ENCODE measurements at places on chromosomes 11 and 22.

DNA sequence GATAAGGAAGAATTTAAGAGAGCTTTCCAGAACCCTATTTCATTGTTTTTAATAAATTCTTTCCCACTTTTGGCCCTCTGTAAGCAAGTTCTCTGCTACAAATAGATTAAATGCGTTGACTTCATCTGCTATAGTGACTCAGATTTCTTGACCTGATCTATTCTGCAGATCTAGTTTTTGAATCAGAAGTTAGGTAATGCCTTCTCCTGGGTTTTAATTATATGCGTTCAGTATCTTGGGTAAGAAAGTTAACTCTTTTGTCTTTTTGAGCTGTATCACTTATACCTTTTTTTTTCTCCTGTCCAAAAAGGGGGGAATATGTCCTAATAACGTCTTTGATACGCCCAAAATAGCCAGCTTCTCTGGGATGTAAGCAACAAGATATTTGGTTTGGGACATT, 2.4 kb upstream of the HEPHL1 start:
- H3K27me3 ChIP-seq, result no peaks in the 10 kb centered on the region
- no peak for DNase-seq
- no peak overlapping the region for H3K27ac ChIP-seq
- H3K4me1 ChIP-seq, result no peaks in the 10 kb centered on the region
- H3K4me3 ChIP-seq, result no peak overlapping the region

DNA sequence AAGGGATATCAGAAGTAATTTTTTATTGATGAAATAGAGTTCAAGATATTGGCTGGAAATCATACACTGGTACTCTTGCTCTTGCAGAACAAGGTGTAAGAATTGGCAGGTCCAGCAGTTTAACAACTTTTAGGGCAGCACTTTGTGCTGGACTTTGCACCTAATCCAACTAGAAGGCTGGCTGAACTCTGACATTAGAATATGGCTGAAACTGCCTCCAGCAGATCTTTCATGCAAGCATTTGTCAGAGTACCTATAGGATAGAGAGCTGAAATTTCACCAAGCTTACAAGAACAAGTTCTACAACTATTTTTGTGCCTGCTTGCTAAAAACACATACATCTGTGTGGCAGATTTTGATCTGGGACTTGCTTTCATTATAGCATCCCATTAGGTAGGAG, 17.2 kb downstream of the HPS5 start:
- H3K4me3 ChIP-seq, result no peak overlapping the region
- peaks cover 46% of the 10 kb centered on the region for H3K36me3 ChIP-seq
- no peak overlapping the region for H3K27ac ChIP-seq
- H3K27me3 ChIP-seq, result no peaks in the 10 kb centered on the region
- no peak for DNase-seq

- no peak overlapping the region for H3K27ac ChIP-seq
- DNase-seq, result no peak
- peaks cover 4% of the 10 kb centered on the region for H3K27me3 ChIP-seq
- no peak overlapping the region for H3K4me3 ChIP-seq
Measured at GRCh38 chr11:120708511-120709183, 197.1 kb downstream of the GRIK4 start.

- H3K4me3 ChIP-seq, result no peak overlapping the region
- no peak overlapping the region for H3K27ac ChIP-seq
- DNase-seq, result no peak
- H3K36me3 ChIP-seq, result no peaks in the 10 kb centered on the region
Measured at GRCh38 chr22:29720811-29721323, 1.1 kb downstream of the CABP7 start.

DNA sequence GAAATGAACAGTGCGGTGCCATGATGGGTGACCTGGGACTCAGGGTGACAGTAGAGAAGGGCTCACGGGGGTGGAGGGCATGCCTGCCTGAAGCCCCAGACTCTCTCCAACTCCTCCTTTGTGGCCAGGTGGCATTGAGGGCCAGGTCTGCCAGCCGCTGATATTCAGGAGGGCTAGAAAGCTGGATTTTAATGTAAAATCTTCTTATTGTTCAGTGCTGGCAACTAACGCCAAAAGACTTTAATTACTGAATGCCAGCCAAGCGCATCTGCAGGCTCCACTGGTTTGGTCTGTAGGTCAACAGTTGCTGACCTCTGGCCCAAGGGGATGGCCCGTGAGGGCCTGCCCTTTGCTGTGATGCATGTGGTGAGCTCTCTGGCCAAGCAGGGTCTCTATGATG, 10.3 kb downstream of the MRGPRG start:
- no peaks in the 10 kb centered on the region for H3K36me3 ChIP-seq
- no peak overlapping the region for H3K4me3 ChIP-seq
- peaks cover 32% of the 10 kb centered on the region for H3K27me3 ChIP-seq
- H3K27ac ChIP-seq, result no peak overlapping the region

- no peak overlapping the region for H3K4me3 ChIP-seq
- no peaks in the 10 kb centered on the region for H3K4me1 ChIP-seq
- no peak for DNase-seq
- H3K36me3 ChIP-seq, result no peaks in the 10 kb centered on the region
- H3K27ac ChIP-seq, result no peak overlapping the region
- H3K27me3 ChIP-seq, result no peaks in the 10 kb centered on the region
Measured at GRCh38 chr11:131895865-131896264, 525.5 kb downstream of the NTM start.

- no peak for DNase-seq
- peaks cover 6% of the 10 kb centered on the region for H3K36me3 ChIP-seq
- no peaks in the 10 kb centered on the region for H3K27me3 ChIP-seq
- H3K4me3 ChIP-seq, result no peak overlapping the region
- no peak overlapping the region for H3K27ac ChIP-seq
Measured at GRCh38 chr11:108787105-108787504, 122.2 kb downstream of the DDX10 start.

- H3K27me3 ChIP-seq, result no peaks in the 10 kb centered on the region
- no peak overlapping the region for H3K4me3 ChIP-seq
- no peaks in the 10 kb centered on the region for H3K4me1 ChIP-seq
- DNase-seq, result no peak
- H3K27ac ChIP-seq, result no peak overlapping the region
- H3K36me3 ChIP-seq, result no peaks in the 10 kb centered on the region
Measured at GRCh38 chr11:25423436-25424199, 908.3 kb upstream of the ANO3 start.

DNA sequence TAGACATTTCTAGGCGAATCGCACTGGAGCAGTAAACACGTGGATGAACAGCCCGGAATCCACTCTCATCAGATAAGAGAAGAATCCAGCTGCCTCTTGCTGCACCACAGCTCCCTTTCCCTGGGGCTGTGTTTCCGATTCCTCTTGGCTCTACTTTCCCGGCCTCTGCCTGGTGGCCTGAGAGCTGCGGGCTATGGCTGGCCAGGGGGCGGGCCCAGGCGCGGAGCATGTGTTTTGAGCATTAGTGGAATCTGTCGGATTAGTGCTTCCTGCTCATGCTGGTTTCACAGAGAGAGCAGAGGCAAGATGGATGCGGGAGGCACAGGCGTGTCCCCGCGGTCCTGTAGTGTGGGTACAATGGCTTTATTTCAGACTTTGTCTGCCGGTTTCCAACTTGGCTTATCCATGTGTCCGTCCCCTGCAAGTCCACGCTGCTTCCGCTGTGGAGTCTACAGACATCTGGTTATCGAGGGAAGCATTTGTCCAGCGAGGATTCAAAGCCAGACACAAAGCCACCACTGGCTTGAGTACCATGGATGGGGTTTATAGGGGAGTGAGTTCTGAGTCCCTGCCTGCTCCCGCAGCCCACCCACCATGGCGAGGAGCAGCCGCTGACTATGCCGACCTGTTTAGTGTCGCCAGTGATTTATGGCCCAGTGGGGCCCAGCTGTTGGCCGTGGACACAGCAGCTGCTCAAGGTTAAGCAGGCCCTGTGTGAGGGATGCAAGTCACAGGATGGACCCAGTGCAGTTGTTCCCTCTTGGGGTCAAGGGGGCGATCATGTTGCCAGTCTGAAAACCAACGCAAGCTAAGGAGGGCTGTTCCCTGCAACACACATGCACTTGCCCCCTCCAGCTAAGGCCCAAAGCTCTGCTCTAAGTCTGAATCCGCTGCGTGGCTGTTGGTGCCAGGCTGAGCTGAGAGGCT, 43.3 kb upstream of the EP300 start:
- H3K27me3 ChIP-seq, result peaks cover 9% of the 10 kb centered on the region
- no peak for DNase-seq
- H3K27ac ChIP-seq, result no peak overlapping the region
- H3K36me3 ChIP-seq, result no peaks in the 10 kb centered on the region
- H3K4me3 ChIP-seq, result no peak overlapping the region

DNA sequence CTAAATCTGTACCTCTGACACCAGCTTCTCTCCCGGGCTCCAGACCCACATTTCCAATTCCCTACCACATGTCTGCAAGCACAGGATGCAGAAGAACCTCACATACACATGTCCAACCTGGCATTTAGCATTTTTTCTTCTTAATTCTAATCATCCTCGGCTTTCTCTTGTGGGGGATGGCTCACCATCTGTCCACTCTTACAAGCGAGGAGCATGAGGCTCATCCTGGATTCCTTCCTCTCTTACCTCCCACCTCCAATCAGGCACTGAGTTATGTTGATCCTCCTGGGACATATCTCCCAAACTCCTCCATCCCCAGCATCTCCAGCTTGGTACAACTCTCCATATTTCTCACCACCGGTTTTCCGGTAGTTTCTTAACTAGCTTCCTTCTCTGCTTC, 149.8 kb upstream of the LARGE1 start:
- no peak overlapping the region for H3K4me3 ChIP-seq
- DNase-seq, result no peak
- no peaks in the 10 kb centered on the region for H3K4me1 ChIP-seq
